ENCODE measurements at places on chromosomes 5 and 9. TPM values are rescaled to one million over a fixed set of nuclear protein-coding genes. Genes with fewer than 3 reads are reported as not detected.

DNA sequence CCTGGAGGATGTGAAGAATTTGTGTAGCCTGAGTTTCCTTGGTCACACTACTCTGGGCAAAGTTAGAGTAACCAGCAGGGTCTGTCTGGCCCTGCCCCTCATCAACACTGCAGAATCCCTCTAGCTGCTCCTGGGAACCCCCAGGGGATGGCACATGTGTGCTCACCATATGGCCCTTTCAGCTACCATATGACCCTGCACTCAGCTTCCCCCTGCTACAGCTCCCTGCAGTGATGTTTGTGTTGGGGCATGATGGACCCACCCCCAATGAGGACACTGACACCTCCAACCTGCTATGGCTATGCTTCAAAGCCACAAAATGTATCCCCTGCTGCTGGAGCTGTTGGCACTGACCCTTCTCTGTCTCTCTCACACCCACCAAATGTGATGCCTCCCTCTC lies 152.7 kb downstream of the SNX18 start:
- no peak for DNase-seq

- no peak for DNase-seq
Observed at GRCh38 chr9:107274096-107274495, 9.0 kb upstream of the RAD23B start.

GRCh38 chr5:64505769-64506566 lies at the start of gene RGS7BP:
Gene RGS7BP (plus strand): TSS chr5:64506015. CDS start chr5:64506625, 610 bp downstream.
- peak; percentile 87 for DNase-seq

The ADAMTS13 gene
- 1.8 TPM for total RNA-seq

- no peak for DNase-seq
Observed at GRCh38 chr9:130994135-130995085, 14.6 kb upstream of the LAMC3 start.

DNA sequence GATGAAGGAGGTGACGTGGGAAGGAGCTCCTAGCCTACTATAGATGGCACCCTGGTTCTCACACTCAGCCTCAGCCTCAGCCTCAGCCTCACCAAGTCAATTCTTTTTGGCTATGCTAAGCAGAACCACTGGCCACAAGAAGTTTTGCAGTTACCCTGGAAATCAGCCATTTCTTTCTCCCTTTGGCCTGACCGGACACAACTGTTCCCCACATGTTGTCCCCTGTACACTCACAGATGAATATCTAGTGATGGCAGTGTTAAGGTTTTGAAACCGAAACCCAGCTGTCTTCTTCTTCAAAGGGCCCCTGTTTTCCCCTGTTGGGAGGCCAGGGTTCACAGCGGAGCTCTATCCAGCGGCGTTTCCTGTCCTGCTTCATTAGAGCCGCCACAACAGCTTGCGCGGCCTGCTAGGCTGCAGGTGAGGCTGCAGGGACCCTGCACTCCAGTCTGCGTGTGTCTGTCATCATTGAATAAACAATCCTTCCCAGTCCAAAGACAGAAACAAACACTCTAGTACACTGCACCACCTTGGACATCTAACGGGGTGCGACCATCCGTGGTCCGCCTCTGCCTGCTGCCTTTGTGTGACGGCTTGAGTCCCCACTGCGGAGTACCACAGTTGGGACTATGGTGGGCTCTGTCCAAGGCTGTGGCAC lies 250.5 kb downstream of the DENND1A start:
- no peak for DNase-seq

The PRUNE2 gene
- total RNA-seq = 477 TPM

- peak; percentile 78 for DNase-seq
Observed at GRCh38 chr5:176779537-176779936, 30.8 kb upstream of the UNC5A start.

Measured in posterior vena cava (tissue), 2 donors.